Stimulated activated CD8-positive, alpha-beta memory T cell treated with anti-CD3 and anti-CD28 coated beads, Interleukin-4, amount 100 ng/mL, for 4 hours (primary cell): ENCODE measurements at places on chromosomes 4 and X.

- DNase-seq = no peak
These were observed 1.1 kb upstream of the LIN54 start for GRCh38 chr4:83011689-83012199.

DNA sequence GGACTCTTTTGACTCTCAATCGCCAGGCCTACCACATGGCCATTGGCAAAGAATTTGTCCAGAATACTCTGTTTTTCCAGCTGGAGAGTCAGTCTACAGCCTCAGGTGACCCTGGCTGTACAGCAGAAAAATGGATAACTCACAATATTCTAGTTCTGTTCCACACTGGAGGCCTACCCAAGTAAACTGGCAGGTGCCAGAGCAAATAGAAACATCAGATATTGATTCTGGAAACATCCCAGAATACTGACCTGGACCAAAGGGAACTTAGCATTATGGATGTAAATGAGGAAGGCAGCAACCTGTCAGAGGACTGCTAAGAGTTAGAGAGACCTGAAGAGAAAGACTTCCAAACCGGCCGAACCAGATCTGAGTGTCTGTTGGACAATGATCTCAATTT is 147.9 kb upstream of the SMAD1 start:
- no peak for DNase-seq

DNA sequence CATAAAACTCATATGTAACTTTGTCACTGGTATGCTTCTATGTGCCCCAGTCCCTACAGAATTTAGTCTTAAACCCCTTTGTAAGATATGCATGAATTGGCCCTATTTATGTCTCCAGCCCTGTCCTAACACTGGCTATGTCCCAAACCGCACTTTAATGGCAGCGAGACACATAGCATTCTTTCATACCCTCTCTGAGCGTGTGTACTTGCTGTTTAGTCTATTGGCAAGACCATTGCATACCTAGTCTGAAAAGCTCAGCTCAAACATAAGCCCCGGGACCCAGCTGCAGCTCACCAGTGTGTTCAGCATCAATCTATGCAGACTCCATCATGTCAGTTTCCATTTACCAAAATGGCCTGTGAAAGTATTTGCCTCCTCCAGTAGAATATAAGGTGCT is 1018.4 kb upstream of the TENM3 start:
- no peak for DNase-seq

DNA sequence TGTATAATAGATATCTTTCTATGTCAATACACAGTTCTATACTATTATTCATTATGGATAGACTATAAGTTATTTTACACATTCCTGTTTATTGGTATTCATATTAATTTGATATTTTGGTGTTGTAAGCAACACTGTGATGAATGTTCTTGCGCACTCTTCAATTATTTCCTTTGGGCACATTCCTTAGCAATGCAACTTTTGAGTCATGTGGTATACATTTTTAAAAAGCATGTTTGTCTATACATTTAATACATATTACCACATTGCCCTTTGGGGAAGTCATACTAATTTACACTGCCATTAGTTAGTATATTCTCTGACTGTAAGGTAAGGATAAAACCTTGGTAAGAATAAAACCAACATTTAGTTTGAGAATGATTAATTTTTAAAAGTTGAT is 21.0 kb downstream of the FRAS1 start:
- DNase-seq = no peak

- no peak for DNase-seq
These were observed 40.4 kb upstream of the PGK1 start for GRCh38 chrX:78063687-78064086.

- no peak for DNase-seq
These were observed 17.6 kb downstream of the TRIM61 start for GRCh38 chr4:164959896-164960295.

DNA sequence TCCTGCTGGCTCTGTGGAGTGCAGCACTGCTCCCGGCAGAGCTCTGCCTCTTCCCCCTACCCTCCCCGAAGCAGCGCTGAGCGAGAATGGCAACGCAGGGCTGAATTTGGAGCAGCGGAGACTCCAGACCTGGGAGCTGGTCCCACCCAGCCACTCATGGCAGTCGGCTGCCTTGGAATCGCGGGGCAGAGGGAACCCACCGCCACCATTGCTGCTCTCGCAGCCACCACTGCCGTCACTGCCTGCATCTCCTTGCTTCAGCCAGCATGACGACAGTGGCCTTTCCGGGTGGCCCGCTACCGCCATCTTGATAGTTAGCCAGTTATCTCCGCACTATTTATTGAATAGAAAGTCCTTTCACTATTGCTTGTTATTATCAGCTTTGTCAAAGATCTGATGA is 321.5 kb upstream of the POU3F4 start:
- DNase-seq = no peak

- no peak for DNase-seq
These were observed 492.9 kb upstream of the INTU start for GRCh38 chr4:127139788-127140286.

- no peak for DNase-seq
These were observed 54.1 kb upstream of the PRPS1 start for GRCh38 chrX:107574054-107574683.

DNA sequence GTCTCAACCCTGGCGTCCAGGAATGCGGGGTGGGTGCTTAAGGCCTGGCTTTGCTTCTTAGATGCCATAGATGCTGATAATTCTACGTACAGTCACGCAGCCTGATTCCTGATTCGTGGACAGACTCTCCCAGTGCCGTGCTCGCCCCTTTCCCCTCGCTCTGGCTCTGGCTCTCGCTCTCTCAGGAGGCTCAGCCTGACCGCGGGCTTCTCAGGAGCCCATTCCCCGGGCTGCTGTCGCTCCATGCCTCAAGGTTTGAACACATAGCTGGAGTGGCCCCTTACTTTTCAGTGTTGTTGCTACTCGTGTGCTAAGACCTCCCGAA is 59.2 kb upstream of the ZC4H2 start:
- no peak for DNase-seq

DNA sequence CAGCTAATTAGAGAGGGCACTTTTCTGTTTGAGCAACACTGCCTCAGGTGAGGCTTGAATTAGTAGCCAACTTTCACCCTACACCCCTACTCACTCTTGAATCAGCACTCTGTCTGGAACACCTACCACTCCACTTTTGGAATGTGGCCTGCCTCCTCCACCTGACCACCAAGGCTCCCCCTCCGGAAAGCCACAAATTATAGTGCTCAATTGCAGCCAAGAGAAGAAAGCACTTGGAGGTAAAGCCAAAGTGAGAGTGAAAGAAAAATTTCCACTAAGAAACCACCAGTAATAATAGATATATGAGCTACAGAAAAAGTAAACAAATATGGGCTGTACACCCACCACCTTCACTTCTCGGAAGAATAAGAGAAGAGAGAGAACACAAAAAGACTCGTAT is 41.1 kb downstream of the PPP3CA start:
- no peak for DNase-seq

DNA sequence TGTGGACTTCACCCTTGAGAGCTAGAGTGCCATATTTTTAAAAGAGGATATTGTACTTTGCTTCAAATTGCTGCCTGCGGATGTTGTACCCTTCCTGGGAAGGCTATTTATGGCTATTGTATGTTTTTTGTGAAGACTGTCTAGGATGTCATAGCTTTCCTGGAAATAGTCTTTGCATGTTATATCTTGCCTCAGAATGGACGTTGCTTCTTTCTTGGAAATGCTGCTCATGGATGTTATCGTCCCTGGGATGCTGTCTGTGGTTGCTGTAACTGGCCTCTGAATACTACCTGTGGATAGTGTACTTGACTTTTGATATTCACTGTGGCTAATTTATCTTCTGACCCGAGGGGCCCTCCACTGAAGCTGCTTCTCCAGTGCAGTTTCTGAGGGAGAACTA is 146.8 kb downstream of the ENOX2 start:
- no peak for DNase-seq

DNA sequence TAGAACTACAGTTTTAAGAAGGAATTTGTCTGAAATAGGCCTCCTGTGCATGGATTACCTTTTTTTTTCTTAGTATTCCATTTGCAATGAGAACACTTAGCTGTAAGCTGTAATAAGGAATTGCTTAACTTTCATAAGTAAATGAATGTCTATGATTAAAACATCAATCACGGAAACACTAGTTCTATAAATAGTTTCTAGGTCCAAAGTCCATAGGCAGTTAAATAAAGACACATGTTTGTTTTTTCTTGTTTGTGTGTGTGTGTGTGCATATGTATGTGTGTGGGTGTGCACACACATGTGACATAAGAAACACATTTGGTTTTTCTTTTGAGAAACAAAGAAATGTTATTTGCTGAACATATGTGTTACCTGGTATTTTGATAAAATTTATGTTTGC is 11.2 kb downstream of the GPRIN3 start:
- DNase-seq = no peak

- DNase-seq = no peak
These were observed 2.7 kb downstream of the SLC38A5 start for GRCh38 chrX:48467281-48467761.
